HL-60 (cell line): ENCODE measurements at places on chromosomes 16 and 17.

DNA sequence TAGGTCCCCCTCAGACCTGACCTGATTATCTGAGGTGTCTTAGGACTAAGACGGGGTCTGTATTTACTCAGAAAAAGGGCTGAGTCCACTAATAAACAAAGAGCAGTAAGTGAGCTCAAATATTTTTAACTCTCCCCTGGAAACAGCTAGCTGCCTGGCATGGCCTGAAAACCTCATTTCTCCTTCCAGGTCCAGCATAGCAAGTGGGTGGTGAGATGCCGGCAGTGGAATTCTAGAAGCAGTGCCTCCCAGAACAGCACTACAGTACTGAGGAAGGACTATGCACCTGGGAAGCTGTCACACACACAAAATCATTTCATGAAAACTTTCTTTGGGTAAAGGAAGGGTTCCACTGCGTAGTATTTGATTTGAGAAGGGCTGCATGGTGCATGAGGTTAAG, 29.5 kb upstream of the CFAP20 start:
- no peak for DNase-seq

- DNase-seq, result no peak
Observed at GRCh38 chr16:86198206-86199118, 299.5 kb downstream of the IRF8 start.

DNA sequence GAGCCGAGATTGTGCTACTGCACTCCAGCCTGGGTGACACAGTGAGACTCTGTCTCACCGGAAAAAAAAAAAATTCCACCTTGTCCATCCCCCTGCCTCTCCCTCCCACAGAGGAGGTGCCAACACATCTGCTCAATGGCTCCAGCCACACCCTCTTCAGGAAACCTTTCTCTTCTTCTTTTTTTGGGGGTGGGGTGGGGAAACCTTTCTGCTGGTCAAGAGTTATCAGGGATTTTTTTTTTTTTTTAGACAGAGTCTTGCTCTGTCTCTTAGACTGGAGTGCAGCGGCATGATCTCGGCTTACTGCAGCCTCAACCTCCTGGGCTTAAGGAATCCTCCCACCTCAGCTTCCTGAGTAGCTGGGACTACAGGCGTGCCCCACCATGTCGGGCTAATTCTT, 18.7 kb downstream of the TNS4 start:
- DNase-seq, result no peak

- DNase-seq, result no peak
Observed at GRCh38 chr17:37735165-37735564, 9.7 kb downstream of the HNF1B start.

GRCh38 chr17:6135236-6135635, 65.1 kb downstream of the WSCD1 start:
- DNase-seq, result no peak

DNA sequence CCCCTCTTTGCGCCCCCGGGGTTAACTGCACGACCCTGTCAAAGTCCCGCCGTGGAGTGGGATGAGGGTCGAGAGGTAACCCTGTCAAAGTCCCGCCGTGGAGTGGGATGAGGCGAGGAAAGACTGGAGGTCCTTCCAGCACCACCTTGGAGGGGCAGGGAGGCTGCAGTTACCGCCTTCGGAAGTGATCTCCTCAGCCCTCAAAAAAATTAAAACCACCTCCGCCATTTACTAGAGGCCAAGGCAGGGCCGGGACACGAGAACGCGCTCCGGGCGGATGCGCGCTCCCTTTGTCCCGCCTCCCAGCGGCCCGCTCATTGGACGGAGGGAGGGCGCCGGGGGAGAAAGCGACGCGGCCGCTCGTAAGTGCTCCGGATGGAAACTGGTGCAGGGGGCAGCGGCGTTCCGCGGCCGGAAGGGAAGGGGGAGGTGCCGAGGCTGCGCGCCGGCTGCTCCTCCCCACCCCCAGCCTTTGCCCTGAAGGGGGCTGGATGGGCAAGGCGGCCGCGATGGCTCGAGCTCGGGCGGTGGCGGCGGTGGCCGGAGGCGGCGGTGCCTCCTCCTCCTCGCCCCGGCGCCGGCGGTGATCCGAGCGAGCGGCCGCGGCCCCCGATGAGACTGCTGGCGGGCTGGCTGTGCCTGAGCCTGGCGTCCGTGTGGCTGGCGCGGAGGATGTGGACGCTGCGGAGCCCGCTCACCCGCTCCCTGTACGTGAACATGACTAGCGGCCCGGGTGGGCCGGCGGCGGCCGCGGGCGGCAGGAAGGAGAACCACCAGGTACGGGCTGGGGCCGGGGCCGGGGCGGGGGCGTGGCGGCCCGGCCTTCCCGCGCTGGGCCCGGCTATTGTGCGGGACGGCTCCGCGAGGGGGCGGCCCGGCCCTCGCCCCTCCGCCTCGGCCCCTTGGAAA, at the start of gene METTL9:
Gene METTL9, plus strand, starts transcription at position 456 of the 909 bp plus-strand sequence. Its CDS starts 157 bp downstream, at position 613.
- DNase-seq, result peak; percentile 91

DNA sequence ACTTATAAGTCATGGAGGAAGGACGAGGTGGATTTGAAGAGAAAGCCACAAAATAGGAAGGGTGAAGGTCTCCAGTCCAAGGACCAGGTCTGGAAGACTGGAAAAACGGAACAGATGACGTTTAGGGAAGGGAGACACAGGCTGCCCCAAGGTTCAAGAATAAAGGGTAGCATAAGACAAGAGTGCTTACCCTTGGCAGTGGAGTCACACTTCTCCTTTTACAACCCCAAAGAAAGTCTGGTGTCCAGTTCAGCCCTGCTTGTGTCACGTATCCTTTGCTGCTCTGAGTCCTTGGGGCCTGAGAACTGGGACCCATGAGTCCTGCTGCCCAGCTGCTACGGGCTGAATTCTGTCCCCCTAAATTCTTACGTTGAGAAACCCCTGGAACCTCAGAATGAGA, 13.0 kb upstream of the GGA2 start:
- no peak for DNase-seq

GRCh38 chr16:86865851-86866662, 287.7 kb downstream of the FOXL1 start:
- DNase-seq, result no peak

DNA sequence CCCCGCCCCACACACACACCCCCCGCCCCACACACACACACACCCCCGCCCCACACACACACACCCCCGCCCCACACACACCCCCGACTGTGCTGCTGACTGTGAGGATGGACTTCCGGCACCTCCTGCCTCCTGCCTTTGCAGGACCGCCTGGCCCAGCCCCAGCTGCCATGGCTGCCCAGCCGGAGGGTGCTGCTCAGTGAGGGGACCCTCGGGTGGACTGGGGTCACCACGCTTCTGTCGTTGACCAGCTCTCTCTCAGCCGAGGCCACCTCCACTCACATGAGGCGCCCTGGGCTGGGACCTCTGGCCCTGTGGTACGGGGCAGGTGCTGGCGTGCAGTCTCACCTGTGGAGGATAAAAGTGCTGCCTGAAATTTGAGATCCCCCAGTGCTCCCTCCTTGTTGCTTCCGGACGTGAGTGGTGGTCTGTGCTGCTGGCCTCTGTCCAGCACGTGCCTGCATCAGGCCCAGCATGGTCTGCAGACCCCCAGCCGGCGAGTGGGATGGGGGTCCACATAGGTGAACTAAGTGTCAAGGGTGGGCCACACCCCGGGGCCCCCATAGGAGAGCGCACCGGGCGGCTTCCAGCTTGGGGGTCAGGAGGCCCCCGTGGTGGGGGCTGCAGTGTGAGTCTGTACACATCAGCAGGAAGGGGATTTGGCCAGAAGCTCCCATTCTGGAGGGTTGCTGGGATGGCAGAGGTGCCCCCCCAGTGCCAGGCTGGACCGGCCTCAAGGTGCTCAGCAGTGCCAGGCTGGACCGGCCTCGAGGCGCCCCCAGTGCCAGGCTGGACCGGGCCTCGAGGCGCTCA, 11.2 kb downstream of the METRNL start:
- DNase-seq, result no peak

DNA sequence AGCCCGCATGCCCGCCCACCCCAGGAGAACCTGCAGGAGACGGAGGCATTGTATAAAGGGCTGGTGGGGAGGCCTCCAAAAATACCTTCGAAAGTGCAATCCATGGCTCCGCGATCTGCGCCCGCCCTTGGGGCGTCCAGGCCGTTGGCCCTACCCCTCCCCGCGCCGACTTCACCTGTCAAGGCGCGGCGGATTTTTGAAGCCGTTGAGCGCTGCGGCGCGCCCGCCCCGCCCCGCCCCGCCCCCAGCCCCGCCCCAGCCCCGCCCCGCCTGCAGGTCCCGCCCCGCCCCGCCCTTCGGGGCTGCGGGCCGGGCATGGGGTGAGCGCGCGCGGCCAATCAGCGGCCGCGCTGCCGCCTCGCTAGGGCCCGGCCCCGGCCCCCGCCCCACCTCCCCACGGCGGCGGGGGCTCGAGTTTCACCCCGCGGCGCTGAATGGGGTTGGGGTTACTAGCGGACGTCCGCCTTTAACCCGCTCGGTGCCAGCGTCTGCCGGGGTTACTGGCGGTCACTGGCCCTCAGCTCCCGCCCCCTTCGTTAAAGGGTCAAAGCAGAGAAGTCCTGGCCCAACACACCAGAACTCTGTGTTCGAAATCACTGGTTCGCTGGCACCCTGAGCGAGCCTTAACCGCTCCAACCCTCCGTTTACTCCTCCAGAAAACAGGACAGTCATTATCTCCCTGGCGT, 13.2 kb downstream of the SREBF1 start:
- peak; percentile 57 for DNase-seq
